ENCODE measurements at places on chromosomes 2 and 18.

- no peak for DNase-seq
These were observed 124.1 kb upstream of the NDUFV2 start for GRCh38 chr18:8978394-8978793.

GRCh38 chr2:176146101-176146500 is 5.2 kb upstream of the HOXD4 start:
- no peak for DNase-seq

- DNase-seq, result no peak
These were observed 2.5 kb upstream of the HS6ST1 start for GRCh38 chr2:128320906-128321771.

DNA sequence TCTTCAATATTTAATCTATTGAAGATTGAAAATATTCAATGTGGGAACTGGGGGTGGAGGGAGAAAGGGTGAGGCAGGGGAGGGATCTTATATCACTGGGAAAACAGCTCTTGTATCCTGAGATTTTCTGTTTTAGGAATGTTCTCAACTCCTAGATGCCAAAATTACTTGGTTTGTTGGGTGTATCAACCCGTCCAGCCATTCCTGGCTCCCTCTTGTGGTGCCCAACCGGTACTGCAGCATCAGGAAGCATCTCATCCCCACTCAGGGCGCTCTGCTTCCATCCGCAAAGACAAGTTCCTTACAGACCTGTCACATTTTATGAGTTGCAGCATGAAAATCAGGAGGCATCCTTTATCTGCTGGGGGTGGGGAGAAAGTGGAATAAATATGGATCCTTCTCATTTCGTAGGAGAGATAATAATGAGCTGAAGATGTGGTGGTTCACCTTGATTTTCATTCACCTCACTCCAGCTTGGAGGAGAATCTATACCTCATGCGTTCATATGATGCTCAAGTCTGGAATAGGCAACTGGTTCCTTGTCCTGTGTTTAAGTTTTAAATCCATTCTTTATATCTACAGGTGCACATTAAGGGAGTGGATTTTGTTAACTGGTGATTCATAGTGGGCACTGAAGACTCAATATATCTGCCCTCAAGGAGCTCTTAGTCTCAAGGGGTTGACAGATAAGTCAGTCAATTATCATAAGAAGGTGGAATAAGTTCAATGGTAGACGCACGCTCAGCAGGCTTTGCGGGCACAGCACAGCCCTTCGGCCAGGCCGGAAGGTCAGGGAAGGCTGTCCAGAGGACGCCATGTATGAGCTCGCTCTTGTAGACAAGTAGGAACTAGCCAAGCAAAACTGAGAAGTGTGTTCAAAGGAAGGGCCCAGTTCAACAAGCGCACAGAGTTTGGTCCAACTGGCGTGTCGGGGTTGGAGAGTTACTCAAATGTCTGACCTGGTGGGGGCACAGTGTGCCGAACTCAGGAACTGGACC is 127.3 kb downstream of the RNF144A start:
- DNase-seq, result peak; percentile 42

DNA sequence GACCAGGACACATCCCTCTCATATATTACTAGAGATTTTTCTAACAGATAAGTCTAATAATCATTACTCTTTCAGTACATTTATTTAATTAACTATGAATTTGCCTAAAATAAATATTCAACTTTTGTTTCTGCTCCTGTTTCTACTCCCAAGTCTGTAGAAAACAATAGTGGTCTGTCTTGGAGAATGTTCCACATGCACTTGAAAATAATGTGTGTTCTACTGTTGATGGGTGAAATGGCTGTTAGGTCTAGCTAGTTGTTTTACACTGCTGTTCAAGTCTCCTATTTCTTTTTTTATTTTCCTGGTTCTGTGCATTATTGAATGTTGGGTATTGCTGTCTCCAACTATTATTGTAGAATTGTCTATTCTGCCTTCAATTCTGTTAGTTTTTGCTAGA is 47.2 kb downstream of the SPOPL start:
- no peak for DNase-seq

DNA sequence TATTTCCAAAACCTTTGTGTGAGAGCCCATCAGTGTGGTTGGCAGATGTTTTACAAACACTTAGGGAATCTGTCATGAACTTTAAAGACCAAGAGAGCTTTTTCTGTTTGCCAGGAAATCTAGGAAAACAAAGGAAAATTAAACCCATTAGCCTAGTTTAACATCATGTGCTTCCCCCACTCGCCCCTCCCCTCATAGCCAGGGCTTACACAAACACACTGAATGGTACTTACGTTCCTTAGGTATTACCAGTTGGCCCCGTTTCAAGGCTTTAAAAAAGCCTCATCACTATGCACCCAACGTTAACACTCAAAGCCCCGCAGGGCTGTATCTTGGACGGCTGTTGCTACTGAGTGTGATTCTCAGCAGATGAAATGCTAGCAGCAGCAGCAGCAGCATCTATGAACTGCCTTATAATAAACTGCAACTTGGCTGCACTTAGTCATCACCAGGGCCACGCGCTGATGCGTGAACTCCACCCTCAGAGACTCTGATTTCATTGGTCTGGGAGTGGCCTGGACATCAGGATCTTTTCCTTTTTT is 20.1 kb upstream of the TTC39C start:
- DNase-seq, result peak; percentile 90

DNA sequence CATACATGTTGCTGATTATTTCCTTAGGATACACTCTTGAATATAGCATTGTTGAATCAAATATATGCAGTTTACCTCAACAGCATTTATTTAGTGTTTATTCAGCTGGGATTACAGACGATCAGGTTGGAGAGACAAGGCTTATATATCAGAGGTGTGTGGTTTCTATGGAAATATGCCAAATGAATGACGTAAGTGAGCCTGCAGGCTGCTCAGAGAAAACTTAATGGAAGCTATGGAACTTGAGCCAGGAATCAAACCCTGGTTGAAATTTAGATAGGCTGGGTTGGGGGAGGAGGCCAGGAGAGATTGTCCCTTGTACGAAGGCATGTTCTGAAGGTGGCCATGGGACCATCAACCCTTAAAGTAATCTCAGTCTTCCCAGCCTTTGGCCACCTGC is 79.5 kb downstream of the INPP4A start:
- DNase-seq, result no peak

DNA sequence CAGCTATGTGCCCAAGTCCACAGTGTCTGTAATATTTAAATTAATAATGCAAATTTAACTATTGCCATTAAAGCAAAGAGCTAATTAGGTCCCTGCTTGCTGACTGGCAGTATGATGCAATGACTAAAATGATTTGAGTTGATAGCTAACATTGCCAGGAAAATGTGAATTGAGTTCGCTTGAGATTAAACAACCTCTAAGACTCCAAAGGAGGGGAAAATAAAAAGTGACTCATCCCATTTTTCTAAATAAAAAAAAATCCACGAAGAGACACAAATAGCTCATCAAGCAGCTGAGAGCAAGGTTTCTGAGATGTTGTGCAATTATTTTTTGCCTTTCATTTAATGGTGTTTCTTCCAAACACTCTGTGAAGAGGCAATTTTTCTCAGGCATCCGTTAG is 413.0 kb downstream of the MTX2 start:
- DNase-seq, result peak; percentile 26

DNA sequence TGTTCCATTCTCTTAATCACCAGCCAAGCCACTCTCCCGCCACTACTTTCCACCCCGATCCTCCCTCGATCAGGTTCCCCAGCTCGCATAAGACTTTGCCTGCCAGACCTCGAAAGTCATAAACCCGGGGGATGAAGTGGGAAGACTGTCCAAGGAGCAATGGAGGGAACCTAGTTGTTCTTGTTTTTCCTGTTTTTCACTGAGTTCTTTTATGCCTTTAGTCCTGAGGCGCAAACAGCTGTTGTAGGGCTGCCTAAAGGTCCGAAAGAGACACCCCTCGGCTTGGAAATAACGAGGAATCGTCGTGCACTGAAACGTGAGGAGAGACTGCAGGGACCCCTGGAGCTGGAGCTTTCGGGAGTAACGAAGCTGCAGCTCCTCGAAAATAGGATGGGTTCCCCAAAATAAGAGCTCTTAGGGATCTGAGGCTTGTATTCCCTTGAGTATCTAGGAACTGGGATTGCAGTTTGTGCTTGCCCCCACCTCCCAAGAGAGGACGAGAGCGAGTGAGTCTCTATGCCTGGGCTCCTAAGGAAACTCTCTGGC is 1.7 kb upstream of the HOXD12 start:
- no peak for DNase-seq

DNA sequence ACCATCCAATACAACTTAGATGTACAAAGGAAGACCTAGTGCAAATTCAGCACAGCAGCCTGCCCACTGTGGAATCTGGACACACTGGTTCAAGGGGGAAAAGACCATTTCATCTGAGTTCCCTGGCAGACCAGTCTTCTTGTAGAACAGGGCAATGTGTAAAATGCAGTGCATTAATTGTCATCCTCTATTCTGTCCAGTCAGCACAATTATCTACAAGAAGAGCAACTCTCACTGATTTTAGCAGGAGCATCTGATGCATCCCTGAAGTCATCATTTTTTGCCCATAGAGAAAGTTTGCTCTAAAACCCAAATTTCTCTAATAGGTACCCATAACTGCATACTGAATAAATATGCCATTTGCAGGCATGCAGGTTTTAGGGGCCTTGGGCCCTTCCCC is 81.8 kb upstream of the LYPD1 start:
- DNase-seq, result no peak

GRCh38 chr2:160924936-160925353 is 235.3 kb upstream of the TANK start:
- no peak for DNase-seq

GRCh38 chr2:241271706-241272302 is 43.7 kb downstream of the HDLBP start:
- peak; percentile 87 for DNase-seq

GRCh38 chr2:167859676-167860075 is 387.7 kb downstream of the STK39 start:
- DNase-seq, result no peak

DNA sequence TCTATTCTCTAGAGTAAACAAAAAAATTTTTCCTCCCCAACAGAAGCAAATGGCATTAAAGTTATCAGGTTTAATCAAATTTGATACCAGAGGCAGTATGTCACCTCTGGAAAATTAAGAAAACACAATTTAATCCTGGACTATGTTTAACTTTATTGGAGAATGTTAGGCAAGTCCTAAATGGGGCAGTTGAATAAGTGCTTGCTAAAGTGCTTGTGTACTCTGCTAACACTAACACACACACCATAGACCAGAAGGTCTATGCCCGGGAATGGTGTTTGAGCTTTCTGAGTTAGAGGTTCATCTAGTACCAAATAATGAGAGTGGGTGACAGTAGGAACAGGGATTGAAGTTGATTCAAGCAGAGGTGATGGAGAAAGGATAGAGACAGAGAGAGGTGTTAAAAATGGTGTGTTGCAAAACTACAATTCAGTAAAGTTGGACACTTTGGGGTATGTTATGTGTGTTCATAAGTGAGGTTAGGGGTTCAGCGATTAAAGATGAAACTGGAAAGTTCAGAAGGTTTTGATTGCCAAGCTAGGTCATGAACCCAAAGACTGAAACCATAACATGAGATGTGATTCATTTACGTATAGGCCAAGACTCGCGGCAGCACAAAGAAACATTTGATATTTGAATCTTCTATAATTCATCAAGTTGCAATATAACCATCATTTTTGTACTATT is 40.5 kb upstream of the PEX13 start:
- DNase-seq, result no peak

GRCh38 chr2:216287251-216287650 is 85.0 kb downstream of the MARCHF4 start:
- peak; percentile 84 for DNase-seq

GRCh38 chr18:30489890-30490643 is 552.5 kb downstream of the DSC3 start:
- DNase-seq, result no peak

DNA sequence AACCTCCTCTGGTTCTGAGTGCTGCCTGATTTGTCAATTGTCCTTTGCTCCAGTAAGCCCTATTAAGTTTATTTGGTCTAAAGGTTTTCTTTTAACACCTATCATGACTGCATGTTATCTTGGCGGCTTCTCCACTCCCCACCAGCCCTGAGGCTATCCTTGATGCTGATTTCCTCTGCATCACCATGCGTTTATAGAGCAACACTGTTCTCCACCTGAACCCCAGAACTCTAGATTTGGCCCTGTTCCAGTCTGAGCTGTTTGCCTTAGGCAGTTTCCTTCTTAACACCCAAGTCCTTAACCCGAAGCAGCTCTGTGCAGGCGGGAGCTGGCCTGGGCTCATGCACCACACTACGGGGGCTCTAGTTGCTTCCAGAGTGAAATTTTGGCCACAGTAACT is 98.2 kb upstream of the NPAS2 start:
- no peak for DNase-seq

DNA sequence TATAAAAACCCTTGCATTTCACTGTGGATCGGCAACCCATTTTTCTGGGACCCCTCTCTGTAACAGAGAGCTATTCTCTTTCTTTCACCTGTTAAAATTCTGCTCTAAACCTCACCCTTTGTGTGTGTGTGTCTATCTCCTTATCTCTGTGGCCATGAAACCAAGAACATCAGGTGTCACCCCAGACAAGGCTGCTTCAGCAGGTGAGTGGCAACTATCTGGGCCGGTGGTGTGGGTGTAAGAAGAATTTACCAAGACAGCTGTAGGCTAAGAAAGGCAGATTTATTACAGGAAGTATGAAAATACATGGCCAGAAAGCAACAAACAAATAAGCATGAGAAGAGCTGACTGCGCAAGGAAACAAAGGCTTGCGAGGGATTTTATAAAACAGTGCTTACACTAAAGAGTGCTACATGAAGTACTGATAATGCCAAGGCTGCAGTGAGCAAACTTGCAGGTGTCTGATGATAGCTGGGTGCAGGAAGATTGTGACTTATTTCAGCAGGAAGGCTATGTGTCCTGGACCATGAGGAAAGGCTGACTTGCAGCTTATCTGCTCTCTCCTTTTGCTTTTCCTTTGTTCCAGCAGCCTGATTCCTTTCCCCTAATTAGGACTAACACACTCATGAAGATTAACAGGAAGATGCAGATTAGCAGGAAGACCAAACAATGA is 421.1 kb downstream of the PTH2R start:
- DNase-seq, result no peak

DNA sequence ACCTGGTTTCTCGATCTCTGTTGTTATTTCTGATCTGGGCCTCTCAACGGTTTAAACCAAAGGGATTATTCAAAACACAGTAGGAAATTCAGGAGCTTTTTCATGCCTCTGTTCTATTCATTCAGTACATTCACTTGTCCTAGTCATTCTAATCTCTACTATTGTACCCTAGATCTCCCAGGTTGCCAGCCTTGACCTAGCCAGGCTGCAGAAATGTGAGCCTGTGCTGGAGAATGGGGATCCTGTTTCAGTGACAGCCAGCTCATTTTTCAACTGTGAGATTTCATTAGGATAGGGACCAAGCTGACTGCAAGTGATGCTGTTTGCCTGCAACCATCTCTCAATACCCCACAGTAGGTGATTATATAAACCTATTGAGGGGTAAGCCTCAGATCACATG is 186.2 kb downstream of the CMPK2 start:
- DNase-seq, result no peak

DNA sequence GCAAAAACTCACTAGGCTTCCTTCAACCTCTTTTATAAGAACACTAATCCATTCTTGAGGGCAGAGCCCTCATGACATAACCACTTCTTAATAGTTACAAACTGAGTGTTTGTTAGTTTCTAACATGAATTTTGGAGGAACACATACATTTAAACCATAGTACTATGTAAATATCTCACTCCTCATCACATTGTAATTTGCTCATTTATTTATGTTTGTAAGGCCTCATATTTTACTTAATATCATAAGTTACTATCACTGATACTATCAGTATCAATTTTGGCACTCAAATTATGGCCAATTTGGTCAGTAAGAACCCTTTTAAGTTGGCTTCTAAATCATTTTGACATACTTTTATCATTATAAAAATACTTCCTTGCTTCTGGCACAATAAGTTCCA is 603.1 kb downstream of the ZEB2 start:
- DNase-seq, result no peak
